Uterus (tissue), 4 donors: ENCODE measurements at places on chromosomes 4 and X. TPM values are rescaled to one million over a fixed set of nuclear protein-coding genes. Genes with fewer than 3 reads are reported as not detected.

- no peaks in the 10 kb centered on the region for H3K27me3 ChIP-seq
- no peak overlapping the region for H3K27ac ChIP-seq
- H3K4me1 ChIP-seq = no peaks in the 10 kb centered on the region
- no peak for DNase-seq
- no peaks in the 10 kb centered on the region for H3K36me3 ChIP-seq
- H3K4me3 ChIP-seq = no peak overlapping the region
These were observed 20.6 kb downstream of the ATP10D start for GRCh38 chr4:47505666-47506065.

DNA sequence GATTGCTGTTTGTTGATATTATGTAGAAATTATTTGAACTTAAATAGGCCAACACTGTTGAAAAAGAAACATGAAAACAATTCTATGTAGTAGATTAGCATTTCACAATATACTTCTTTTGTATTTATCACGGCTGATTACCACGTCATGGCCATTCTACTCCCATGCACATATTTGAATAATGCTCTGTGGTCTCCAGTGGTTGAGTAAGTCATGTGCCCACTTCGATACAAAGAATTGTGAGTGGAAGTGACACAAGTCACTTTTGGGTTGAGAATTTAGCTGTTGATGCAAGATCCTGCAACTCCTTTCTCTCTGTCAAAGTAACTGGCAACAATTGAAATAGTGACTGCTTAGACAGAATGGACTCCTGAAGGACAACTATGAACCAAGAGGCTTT, 6.7 kb upstream of the FSTL5 start:
- no peaks in the 10 kb centered on the region for H3K36me3 ChIP-seq
- H3K4me3 ChIP-seq = no peak overlapping the region
- no peaks in the 10 kb centered on the region for H3K27me3 ChIP-seq
- H3K4me1 ChIP-seq = no peaks in the 10 kb centered on the region

GRCh38 chr4:25098964-25099891, 61.0 kb downstream of the SEPSECS start:
- H3K36me3 ChIP-seq = no peaks in the 10 kb centered on the region
- no peaks in the 10 kb centered on the region for H3K27me3 ChIP-seq
- peak overlapping the region; percentile 52 for H3K27ac ChIP-seq

GRCh38 chr4:808860-809570, 16.9 kb downstream of the CPLX1 start:
- no peak overlapping the region for H3K4me3 ChIP-seq
- DNase-seq = no peak
- H3K27me3 ChIP-seq = peaks cover 19% of the 10 kb centered on the region
- H3K27ac ChIP-seq = no peak overlapping the region
- H3K36me3 ChIP-seq = no peaks in the 10 kb centered on the region
- H3K4me1 ChIP-seq = no peaks in the 10 kb centered on the region

TCEANC gene
- 1.5 TPM for total RNA-seq

FBXL5 gene
- total RNA-seq = 261 TPM
